ENCODE measurements at places on chromosomes 12 and 14.

GRCh38 chr12:4506870-4507269 is 31.8 kb upstream of the RAD51AP1 start:
- peak; percentile 43 for DNase-seq

GRCh38 chr12:101459642-101460346 is 15.3 kb upstream of the SPIC start:
- DNase-seq: peak; percentile 30

DNA sequence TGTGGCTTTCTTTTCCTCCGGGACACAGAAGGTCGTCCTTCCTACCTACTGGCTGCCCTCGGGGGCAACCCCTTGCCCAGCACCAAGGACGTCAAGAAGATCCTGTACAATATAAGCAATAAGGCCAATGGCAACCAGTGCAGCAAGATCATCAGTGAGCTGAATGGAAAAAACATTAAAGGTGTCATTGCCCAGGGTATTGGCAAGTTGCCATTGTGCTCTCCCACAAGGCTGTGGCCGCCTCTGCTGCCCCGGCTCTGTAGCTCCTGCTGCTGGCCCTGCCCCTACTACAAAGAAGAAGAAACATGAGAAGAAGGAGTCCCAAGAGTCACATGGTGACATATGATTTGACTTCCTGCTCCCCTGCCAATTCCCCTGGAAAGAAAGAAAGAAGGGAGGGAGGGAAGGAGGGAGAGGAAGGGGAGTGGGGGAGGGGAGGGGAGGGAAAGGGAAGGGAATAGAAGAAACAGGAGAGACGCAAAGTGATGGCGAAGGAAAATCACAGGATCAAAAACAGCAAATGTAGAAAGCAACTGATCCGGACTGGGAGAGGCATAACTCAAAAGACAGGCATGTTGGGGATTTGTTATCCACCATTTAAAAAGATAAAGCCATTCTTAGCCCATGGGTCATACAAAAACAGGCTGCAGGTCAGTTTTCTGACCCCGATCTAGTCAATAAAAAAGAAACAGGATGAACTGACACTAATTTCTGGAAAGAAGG is 61.3 kb upstream of the RESF1 start:
- no peak for DNase-seq

- DNase-seq: peak; percentile 22
Measured at GRCh38 chr14:105471297-105471821, 3.3 kb upstream of the CRIP2 start.

GRCh38 chr14:103301512-103302354 is 32.3 kb upstream of the EIF5 start:
- no peak for DNase-seq
